Islet precursor cell (in vitro differentiated cells): ENCODE measurements at places on chromosomes 16 and 17.

DNA sequence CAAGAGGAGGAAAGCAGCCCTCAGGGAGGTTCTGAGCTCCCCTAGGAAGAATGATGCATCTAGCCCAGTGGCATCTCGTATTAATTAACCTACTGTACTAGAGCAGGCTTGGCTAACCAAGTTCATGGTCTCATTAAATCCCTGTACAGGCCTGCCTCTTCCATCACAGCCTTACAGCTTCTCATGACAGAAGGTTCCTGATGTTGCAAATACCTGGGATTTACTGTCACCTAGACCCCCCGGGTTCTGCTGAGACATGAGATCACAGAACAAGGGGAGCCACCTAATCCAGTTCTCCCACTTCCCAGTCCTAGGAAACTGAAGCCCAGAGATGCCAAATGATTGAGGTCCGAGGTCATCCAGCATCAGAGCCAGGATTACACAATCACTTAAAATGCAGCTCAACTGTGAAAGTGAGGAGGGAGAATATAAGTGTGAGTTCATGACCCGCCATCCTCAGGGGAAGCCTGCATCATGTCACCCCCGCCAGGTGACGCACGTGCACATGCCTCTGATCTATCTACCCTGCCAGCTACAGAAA, 23.9 kb downstream of the ACLY start:
- DNase-seq, result peak; percentile 87

DNA sequence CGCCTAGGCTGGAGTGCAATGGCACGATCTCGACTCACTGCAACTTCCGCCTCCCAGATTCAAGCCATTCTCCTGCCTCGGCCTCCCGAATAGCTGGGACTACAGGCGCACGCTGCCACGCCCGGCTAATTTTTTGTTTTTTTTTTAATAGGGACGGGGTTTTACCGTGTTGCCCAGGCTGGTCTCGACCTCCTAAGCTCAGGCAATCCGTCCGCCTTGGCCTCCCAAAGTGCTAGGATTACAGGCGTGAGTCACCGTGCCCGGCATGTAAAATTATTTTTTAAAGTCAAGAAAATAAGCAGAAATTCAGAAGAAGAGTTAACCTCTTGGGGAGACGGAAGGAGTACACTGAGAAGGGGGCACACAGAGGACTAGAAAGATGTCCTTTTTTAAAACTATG, 27.5 kb downstream of the CDYL2 start:
- no peak for DNase-seq

- peak; percentile 56 for DNase-seq
Observed at GRCh38 chr17:78234261-78234865, 2.9 kb downstream of the TMEM235 start.

- no peak for DNase-seq
Observed at GRCh38 chr16:81562174-81562849, 117.7 kb downstream of the CMIP start.

DNA sequence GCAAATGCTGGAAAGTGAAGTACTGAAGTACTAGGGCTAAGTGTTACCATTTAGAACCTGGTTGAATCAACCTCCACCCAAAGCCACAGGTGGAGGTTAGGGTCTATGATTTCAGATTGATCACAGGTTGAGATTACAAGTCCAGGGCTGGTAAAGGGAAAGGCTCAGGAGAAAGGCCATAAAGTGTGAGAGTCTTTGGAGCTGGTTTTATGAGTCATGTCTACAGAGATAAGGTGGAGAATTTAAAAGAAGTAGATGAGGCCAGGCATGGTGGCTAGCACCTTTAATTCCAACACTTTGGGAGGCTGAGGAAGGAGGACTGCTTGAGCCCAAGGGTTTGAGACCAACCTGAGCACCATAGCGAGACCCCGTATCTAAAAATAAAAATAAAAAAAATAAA, 221.7 kb upstream of the CDH11 start:
- DNase-seq, result no peak

GRCh38 chr17:62676952-62677596, 49.6 kb downstream of the MRC2 start:
- no peak for DNase-seq

DNA sequence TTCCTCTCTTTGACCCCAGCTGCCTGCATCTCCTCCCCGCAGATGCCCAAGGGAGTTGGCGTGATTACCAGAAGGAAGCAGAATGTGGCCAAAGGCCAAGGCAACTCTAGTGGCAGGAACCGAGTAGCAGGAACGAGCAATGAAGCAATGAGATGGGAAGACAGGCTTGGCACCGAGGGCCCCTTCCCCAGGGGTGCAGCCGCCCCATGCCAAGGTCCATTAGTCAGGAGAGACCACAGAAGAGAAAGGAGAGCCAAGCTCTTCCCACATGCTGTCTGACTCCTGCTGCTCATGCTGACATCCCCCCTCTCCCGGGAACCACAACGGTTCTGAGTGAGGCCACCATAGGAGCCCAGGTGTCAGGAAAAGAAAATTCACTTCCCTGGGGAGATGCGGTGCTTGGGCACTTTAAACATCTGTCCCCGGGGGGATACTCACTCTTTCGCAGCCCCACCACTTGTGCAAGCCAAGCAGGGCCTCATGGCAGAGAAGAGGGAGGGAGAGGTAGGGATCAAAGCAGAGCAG, 67.4 kb downstream of the MYO18A start:
- no peak for DNase-seq

GRCh38 chr17:38815576-38816193, 9.4 kb downstream of the CWC25 start:
- no peak for DNase-seq

DNA sequence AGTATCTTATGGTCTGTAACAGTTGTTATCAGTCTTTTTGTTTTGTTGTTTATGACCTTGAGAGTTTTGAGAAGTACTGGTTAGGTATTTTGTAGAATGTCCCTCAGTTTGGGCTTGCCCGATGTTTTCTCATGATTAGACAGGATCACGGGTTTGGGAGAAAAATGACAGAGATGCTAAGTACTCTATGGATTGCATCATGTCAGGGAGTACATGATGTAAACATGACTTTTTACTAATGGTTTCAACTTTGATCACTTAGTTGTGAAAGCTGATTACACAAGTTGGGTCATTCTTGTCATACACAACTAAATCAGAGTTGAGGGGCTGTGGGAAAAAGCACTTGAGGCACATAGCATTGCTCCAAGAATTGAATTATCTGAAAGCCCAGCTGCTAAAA, 94.7 kb upstream of the SIAH1 start:
- DNase-seq, result no peak
